SHP77 (cell line): ENCODE measurements at places on chromosomes 5 and 9.
A peak's percentile ranks its signal among the peaks of the same experiment; 100 is the strongest.

DNA sequence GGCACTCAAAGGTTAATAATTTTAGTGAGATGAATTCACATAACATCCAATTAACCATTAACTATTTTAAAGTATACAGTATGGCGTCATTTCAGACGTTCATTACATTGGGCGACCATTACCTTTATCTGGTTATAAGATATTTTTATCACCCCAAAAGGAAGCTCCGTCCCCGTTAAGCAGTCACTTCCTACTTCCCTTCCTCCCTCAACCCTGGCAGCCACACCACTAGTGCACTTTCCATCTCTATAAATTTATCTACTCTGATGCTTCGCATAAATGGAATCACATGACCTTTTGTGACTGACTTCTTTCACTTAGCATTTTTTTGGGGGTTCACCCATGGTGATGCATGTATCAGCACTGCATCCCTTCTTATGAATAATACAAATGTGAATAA, 168.3 kb upstream of the PUM3 start:
- DNase-seq: no peak

DNA sequence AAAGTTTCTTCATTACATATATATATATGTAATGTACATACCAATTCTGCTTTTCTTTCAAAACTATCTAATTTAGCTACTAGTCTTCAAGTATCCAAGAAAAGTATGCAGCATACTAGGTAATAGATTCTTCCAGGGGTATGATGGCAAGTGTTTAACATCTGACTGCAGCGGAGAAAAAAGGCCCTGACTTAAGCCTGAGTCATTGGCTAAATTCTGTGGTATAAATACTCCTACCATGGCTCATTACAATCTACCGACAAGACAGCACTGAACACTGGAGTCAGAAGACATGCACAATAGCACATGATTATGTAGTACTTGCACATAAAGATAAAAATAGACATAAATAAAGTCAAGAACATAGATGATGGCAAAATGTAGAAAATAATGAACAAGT, 439.9 kb downstream of the BRINP1 start:
- DNase-seq: no peak

GRCh38 chr5:149488645-149489306, 62.5 kb downstream of the CSNK1A1 start:
- DNase-seq: no peak

DNA sequence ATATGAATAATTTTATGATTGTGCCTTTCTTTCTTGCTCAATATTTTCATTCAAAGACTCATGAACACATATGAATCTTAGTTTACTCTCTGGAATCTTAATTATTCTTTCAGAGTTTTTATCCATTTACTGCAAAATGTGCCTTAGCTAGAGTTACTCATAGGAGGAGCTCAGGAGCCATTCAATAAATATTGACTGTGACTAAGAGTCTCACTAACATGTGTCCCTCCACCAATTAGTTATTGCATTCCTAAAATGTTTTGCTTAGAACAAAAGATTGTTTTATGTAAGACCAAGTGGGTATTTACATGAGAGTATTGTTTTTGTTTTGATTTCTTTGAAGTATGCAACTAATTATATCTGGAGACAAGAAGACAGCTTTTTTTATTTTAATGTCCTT, 218.4 kb upstream of the MAST4 start:
- DNase-seq: no peak

DNA sequence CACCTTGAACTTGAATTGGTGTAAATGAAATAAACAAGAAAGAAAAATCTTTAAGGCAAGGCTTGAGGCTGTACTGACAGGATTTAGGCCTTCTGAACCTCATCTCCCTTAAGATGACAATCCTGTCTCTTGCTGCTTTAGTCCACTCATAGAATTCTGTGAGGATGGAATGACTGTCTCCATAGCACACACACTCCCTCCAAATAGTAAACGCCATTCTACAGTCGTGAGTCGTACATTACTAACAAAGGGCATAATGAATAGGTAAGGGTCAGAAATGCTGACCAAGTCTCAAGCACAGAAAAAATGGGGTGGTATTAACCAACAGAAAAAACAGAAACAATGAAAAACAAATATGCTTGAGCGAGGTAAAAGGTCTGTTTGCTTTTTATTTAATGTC, 71.8 kb upstream of the SIMC1 start:
- no peak for DNase-seq

DNA sequence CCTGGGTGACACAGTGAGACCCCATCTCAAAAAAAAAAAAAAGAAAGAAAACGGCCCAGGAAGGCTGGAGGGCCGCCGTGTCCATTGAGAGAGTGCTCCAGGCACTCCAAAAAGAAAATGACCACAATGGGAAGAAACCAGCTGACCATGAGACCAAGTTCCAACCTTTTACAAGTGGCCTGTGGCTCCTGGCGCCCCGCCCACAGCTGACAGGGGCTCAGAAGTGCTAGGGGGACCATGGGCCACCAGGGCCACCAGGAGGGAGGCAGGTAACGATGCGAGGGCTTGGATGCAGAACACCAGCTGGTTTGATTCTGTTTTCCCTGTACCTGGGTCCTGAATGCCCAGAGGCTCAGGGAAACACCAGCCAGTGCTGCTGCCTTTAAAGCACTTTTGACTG, 34.6 kb downstream of the FXN start:
- DNase-seq: no peak

- DNase-seq: no peak
Observed at GRCh38 chr9:8074713-8075286, 275.2 kb upstream of the DMAC1 start.

DNA sequence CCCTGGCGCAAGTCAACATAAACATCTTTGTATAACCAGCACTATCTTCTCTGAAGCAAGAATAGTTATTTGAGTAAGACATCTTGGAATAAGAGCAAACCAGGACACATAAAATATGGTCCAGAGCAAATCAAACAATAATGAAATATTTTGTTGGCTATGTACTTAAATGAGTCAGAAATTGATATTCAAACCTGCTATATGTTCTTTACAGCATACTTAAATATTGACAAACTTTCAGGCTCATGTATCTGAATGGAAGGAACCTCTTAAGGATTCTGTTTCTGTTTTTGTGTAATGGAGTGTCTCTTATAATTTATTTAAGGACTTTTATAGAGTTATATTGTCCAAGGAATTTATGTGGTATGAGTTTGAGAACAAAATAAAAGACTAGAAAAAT, 747.3 kb downstream of the EFNA5 start:
- DNase-seq: no peak

GRCh38 chr5:181088289-181088688, 42.7 kb downstream of the OR2V1 start:
- no peak for DNase-seq

DNA sequence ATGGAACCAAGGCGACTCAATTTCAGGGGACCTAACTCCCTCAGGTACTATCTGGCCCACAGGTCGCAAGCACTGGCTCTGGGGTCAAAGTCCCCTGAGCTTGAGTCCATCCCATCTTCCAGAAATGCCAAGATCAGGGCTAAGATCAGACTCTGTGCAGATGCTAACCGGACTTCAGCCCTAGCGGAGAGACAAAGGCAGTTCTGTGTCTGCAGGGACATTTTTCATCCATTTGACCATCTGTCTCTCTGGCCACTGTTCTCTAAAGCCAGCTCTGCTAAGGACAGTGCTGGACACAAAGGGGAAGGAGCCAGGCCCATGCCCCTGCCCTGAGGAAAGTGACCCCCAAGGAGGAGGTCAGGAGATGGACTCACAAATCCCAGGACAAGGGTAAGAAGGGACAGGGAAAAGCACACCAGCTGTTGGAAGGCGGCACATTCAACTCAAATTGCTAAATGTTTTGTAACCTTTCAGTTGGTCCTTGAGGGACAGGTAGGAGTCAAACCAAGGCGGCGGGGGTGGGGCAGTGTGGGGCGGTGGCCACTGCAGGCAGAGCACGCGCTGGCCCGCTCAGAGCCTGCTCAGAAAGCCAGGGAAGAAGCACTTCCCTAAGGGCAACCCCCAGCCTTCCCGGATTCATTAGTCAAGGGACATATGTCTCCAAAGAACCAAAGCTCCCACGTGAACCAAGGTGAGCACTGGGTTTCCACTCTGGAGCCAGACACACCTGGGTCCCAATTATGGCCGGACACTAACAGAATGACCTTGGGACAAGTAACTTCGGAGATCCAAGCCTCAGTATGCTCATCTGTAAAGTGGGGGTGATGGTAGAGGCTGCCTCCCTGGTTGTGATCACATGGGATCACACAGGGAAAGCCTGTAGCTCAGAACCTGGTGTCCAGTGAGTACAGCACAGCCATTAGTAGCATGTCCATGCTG, 42.8 kb downstream of the STK10 start:
- no peak for DNase-seq

DNA sequence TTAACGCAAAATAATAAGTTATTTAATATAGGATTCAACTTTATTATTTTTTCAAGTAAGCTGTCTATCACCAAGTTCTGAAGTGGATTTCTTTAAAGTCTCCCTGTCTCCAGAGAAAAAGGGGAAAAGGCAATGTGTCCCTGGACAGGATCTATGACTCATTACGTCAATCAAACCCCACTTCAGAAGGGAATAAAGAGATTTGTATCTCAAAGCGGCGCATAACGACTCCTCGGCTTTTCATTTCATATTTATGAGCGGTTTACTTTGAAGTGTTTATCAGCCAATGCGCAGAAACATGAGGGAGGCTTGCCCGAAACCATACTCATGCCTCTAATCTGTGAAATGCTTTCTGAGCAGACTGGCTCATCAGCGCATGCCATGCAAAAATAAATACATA, 938.6 kb upstream of the WWC1 start:
- DNase-seq: no peak

- DNase-seq: no peak
Observed at GRCh38 chr9:8724284-8725018, 924.9 kb upstream of the DMAC1 start.

GRCh38 chr9:16026886-16027285, 474.0 kb downstream of the CCDC171 start:
- DNase-seq: no peak

GRCh38 chr9:78035383-78035993, 3.9 kb upstream of the GNAQ start:
- peak; percentile 55 for DNase-seq

- DNase-seq: no peak
Observed at GRCh38 chr9:110451726-110452125, 114.1 kb upstream of the TXNDC8 start.
